ENCODE measurements at places on chromosomes 2 and 18.

GRCh38 chr2:39546937-39547336 is 109.9 kb upstream of the MAP4K3 start:
- DNase-seq: no peak

- DNase-seq: no peak
These were observed 153.3 kb upstream of the MAP3K20 start for GRCh38 chr2:172922306-172922705.

GRCh38 chr2:208619993-208620392 is 213.4 kb downstream of the PTH2R start:
- no peak for DNase-seq

DNA sequence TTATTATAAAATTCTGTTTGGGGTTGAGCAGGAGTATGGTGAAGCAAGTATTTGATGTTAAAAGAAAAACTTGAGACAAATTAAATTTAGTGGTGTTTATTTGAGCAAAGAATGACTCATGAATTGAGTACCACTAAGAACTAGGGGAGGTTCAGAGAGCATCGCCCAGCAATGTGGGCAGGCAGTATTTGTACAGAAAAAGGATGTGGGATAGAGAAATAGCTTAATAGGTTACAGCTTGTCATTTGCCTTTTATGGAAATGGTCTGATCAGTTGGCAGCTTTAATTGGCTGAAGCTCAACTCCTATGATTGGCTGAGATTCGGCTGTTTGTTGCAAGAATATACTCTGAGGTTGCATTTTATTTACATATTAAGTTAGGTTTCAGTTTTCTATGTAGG is 68.2 kb downstream of the LRATD1 start:
- DNase-seq: no peak

DNA sequence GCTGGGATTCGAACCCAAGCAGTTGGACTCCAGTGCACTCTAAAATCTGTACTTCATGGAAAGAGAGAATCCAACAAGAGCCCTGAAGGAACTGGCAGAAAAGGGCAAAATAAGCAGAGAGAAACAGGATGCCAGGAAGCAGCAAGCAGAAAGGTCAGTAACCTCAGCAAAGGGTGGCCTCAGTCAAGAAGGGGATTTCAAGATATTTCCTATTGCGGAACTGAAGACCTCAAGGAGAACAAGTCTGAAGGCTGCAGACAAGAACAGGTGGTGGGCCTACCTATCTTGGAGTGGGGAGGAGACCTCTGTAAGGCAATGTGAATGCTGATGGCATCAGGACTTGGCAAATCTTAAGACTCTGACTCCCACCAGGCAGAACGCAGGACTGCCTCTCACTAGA is 20.1 kb upstream of the MREG start:
- no peak for DNase-seq

GRCh38 chr2:96553176-96553956 is 16.8 kb downstream of the ARID5A start:
- DNase-seq: no peak

DNA sequence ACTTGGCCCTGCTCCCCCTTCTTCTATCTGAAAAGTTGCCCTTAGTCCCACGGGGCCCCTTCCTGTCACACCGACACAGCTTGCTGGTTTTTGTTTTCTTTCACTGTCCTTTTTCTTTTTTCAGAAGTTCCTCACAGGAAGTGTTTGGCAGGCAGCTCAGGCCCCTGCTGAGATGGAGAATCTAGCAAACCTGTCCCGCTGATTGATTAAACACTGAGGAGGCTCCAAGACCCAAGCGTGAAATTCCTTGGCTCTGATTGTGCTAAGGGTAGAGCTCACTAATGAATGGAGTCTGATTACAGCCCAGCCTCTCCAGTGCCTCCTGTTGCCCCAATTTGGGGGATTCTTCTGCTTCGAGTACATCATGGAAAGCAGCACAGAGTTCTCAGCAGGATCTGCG is 365.9 kb upstream of the MEX3C start:
- DNase-seq: no peak

DNA sequence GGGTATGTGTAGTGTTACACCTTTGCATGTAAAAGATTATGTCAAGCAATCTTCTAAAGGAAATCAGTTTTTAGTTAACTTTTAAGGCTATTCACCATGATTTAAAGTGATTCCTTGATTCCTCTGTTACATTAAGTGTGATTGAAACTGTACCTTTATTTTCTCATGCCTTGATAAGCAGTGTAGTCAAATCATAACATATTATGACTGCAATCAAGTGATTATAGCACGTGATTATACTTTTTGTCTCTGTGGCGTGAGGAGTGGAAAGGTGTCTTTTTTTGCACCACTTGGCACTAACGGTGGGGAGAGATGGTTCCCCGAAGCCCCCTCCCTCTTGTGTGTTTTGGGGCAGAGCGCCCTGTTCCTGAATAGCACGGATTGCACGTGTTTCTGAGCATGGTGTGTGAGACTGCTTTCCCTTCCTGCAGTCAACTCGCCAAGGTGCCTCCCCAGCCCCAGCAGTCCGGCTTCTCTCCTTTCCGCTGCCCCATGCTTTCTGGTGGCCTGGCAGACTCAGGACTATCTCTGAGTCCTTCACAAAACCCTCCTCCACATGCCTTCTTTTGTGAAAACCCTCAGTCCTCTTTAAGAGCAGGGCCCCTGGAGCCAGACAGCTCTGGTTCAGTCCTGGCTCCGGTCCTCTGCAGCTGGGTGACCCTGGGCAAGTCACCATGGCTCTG is 68.4 kb downstream of the AGAP1 start:
- no peak for DNase-seq

Data from SW 1271 (cell line).